Stimulated activated CD4-positive, alpha-beta T cell treated with anti-CD3 and anti-CD28 coated beads, Interleukin-2, amount 100 ng/mL, for 4 hours (primary cell): ENCODE measurements at places on chromosomes 1 and 21.

DNA sequence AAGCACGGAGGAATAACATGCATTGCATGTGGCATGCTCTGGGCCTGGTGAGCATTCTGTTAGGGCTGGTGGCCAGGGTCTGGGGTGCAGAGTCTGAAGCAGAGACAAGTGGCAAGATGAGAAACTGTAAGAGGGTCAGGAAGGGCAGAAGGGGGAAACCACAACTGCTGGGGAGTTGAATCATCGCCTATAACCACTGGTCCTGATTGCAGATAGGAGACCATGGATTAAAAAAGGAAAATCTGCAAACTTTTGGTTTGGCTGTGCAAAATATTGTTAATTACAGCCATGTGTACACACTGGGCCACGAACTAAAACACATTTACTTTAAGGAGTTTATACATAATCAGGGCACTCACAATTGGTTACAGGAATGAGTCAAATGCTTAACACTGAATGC, 76.6 kb downstream of the TGFBR3 start:
- DNase-seq, result no peak

GRCh38 chr1:119097380-119097779, 43.1 kb downstream of the WARS2 start:
- no peak for DNase-seq

- no peak for DNase-seq
Measured at GRCh38 chr21:32022146-32022545, 149.3 kb downstream of the HUNK start.

GRCh38 chr1:10598389-10598702, 123.6 kb downstream of the PEX14 start:
- DNase-seq, result no peak

DNA sequence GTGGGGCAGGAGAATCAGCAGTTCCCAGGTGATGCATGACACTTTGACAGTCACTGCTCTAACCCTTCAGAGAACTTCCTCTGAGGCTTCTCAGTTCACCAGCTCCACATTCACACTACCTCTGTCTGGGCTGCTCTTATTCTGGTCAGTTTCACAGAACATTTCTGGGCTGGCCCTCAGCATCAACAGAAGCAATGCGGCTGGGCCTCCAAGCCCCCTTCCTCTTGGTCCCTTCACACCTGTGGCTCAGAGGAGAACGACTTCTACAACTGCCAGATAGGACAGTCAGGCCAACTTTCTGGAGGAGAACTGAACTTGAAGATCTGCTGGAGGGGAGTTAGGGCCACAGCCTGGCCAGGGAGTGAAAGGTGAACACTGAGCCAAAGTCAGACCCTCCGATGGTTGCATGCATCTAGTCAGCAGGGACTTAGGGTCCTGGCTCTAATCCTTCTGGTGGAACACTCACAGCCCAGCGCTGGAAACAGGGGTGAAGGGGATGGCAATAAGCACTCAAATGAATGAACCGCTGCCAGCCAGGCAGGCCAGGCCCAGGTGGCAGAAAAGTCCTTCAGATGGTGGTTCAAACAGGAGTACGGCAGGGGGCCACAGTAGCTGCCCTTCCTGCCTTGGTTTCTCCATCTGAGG, 274.1 kb downstream of the FOXD2 start:
- DNase-seq, result no peak

DNA sequence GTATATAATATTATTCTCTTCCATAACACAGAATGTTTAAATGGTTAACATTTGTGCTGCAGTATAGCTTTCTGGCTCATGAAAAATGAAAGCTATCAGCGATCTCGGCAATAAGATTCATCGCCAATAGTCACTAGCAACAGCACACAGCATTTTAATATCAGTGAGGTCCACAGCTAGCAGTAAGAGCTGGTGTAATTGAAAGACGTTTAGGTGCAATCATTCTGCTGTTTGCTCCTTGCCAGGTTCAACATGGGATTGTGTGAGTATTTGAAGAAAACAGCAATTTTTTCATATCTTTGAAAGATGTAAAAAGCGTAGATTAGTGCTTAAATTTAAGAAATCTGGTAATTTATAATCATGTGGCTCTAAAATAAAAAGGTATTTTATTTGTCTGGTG, 20.1 kb downstream of the PRKACB start:
- DNase-seq, result no peak

DNA sequence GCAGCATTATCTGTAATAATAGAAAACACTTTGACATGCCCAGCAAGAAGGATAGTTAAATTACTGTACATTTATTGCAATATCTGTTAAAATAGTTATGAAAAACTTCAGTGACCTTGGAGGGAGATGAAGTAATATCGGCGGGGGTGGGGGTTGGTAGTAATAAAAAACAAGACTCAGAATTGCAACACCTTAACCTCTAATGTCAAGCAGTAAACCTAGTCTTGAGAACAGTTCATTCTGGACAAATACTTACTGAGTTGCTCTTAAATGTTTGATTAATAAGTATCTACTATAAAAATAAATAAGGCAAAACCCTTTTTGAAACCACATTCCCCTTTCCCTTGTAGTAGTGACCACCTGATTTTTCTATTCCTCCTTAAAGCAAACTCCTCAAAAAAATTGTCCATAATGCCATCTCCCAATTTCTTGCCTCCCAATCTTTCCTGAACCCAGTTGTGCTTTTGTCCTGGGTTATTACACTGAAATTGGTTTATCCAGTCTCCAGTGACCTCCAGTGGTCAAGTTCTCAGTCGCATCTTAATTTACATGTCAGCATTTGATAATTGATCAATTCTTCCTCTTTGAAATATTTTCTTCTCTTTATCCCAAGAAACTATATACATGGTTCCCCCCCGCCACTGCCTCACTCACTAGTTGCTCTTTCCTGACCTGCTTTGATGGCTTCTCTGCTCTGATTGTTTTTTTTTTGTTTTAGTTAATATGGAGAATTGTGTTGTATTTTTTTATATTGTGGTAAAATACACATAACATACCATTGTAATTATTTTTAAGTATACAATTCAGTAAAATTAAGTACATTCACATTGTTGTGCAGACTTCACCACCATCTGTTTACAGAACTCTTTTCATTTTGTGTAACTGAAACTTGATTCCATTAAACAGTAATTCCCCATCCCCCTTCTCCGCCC, 36.8 kb downstream of the RAP1A start:
- no peak for DNase-seq
